AG20443 (cell line): ENCODE measurements at places on chromosomes 2 and 18.
A peak's percentile ranks its signal among the peaks of the same experiment; 100 is the strongest.

GRCh38 chr2:152559008-152559407, 158.3 kb downstream of the PRPF40A start:
- DNase-seq, result no peak

DNA sequence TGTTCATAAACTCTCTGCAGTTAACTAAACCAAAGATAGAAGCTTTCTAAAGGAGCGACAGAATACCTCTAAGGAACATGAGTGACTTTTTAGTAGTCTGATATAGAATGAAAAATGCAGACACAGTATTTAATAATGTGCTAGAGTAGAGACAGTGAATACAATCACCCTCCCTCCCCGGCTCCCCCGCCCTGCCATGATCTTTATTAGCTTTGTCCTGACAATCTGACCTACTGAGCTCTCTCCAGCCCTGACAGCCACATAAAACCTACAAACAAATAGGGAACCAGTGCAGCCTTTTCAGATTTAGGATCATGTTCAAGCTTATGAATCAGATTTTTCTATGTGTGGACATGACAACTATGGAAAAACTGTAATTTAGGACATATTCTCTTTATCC, 777.6 kb upstream of the FANCL start:
- DNase-seq, result no peak

GRCh38 chr18:61155586-61155985, 177.6 kb upstream of the CDH20 start:
- no peak for DNase-seq

- no peak for DNase-seq
Measured at GRCh38 chr2:179726461-179727180, 134.8 kb downstream of the ZNF385B start.

GRCh38 chr2:7026742-7027141, 109.5 kb downstream of the RNF144A start:
- DNase-seq, result no peak

- DNase-seq, result no peak
Measured at GRCh38 chr2:68907232-68907919, 36.2 kb upstream of the BMP10 start.

GRCh38 chr18:8513249-8513648, 96.0 kb upstream of the RAB12 start:
- no peak for DNase-seq

DNA sequence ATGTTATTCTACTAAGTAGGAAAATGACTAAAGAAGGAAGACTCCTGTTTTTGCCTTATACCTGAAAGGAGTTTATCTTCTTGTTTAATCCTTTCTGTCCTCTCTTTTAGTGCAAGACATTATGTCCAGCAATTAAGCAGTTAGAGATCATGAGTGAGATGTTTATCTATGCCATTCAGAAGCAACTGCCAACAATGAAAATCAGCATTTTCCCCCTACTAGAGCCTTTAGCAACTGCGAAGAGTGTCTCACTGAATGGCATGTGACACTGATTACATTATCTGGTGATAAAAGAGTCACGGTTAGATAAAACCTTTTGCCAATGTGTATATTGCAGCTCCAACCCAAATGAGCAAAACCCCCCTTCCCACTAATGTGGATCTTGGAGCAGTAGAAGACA, 357.7 kb upstream of the SYT4 start:
- DNase-seq, result no peak

GRCh38 chr2:110688594-110689091, 10.8 kb upstream of the BUB1 start:
- DNase-seq, result no peak

GRCh38 chr2:240949791-240950705, 43.9 kb downstream of the CROCC2 start:
- DNase-seq, result no peak

DNA sequence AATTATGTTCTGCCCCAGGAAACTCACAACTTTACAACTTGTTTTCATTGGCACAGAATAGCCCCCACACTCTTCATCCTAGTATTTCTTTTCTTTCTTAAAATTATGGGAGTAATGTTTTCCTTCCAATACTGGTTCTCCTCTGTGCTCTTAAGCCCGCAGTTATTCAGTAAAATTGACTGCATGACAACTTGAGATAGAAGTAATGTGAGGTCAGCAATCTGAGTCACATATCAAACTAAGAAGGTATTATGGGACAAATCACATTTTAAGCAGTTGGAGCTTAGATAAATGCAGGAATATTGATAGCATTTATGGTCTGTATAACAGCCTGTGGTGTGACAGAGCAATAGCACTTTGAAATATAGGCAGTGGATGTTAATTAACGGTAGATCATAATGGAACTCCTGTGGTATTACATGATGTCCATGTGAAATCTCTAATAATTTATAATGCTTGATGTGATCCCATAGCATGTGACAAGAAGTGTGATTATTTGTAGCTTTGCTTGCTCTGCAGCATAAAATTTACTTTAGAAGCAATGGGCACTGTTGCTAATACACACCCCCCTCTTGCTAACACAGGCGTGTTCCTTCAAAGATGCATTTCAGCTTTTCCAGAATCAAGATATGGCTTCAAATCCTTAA, 351.4 kb upstream of the CDH20 start:
- DNase-seq, result no peak

DNA sequence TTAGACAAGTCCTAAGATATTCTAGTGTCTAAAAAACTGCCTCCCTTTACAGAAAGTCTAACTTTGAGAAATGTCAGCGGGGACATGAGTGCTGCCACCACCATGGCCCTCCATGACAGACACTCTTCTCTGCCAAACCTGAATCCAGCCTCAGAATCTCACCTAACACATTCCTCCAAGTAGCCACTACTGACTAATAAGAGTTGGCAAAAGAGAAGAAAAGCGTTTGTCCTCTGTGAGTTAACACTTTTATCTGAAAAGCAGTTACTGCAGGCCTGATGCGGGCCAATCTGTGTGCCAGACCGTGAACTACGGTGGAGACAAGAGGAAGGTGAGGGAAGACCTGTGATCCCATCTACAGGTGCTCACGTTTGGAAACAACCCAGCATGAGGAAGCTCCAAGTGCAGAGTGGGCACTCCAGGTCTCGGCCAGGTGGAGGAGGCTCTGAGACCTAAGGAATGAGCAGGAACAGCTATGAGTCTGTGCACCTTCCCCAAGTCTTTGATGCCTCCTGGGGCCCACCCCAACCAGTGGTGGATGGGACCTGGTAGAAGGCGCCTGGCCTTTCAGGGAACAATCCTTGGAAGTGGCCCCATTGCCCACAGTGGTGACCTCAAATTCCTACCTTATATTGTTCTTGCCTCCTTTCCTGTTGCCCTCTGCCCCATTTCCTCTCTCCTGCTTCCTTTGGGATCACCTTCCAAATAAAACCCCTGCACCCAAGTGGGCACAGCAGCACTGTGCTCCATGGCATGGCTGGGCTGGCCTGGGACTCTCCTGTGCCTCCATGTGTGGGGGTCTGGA, 91.6 kb downstream of the BIN1 start:
- DNase-seq, result no peak

- no peak for DNase-seq
Measured at GRCh38 chr2:168495524-168495923, 39.5 kb downstream of the CERS6 start.

DNA sequence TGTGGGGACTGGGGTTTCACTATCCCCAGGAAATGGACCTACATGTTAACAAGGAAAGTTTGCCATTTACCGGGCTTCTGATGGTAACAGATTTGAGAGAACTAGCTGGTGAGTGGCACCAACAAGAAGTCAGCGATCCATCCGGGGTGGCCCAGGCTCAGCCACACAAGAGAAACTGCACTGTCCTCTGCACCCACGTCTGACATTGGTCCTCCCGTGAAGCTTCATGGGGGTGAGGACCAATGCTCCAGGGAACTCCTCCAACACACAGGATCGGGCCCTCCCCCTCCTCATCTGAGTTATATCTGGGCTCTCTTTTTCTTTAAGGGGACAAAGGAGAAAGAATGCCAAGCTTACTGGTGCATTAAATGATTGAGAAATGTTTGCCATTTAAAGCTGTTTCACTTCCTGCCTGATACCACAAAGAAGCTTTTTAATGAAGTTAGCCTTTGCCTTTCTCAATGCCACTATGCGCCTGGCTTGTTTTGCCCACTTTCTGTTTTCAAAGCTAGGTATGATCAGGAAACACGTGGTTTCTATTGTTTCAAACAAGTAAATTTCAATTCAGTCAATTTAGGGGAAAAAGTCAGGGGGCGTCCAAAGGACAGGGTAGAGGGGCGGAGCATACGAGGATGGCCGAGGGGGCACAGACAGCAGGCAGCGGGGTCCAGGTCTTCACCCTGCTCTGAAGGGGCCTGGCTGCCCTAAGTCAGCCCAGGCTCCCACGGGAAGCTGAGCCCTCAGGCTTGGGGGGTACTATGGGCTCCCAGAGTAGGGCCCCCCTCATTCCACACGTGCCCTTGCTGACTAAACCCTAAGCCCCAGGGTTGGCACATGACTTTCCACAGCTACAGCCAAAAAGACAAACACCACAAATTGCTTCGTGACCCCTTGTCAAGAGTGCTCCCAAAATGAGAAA, 204.0 kb upstream of the ID2 start:
- DNase-seq, result no peak

DNA sequence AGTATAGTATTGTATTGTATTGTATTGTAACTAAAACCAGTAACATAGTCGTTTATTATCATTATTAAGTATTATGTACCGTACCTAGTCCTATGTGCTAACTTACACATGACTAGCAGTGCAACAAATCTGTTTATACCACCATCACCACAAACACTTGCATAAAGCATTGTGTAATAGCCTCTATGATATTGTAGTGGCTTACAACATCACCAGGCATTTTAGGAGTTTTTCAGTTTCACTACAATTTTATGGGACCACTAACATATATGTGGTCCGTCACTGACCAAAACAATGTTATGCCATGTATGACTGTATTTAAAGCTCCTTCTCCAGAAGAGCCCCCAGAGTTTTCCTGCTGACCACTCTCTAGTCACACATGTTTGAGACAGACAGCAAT, 306.2 kb downstream of the SETBP1 start:
- no peak for DNase-seq

DNA sequence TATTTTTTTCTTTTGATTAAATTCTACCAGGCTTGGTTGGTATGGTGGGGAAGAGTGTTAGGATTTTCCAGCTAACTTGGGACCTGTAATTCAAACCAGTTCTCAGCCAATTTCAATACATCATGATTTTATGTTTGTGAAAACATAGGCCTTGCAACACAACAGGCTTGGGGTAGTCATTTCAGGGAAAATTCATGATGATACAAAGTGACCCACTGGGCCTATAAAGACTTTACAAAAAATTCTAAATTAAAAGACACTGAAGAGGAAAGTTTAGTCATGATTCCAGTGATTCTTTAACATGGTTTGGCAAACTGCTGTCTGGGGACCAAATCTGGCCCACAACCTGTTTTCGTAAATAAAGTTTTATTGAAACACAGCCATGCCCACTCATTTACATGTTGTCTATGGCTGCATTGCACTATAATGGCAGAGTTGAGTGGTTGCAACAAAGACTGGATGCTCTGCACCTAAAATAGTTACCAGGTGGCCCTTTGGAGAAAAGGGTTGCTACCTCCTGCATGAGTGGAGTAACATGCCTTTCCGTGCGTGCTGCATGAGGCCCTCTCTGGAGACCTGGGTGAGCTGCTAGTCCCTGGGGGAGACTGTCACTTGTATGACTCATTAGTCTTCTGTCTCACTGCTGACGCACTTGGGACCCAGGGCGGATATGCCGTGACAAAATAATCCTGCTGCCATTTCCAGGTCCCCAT, 73.6 kb downstream of the NPAS2 start:
- DNase-seq, result no peak

DNA sequence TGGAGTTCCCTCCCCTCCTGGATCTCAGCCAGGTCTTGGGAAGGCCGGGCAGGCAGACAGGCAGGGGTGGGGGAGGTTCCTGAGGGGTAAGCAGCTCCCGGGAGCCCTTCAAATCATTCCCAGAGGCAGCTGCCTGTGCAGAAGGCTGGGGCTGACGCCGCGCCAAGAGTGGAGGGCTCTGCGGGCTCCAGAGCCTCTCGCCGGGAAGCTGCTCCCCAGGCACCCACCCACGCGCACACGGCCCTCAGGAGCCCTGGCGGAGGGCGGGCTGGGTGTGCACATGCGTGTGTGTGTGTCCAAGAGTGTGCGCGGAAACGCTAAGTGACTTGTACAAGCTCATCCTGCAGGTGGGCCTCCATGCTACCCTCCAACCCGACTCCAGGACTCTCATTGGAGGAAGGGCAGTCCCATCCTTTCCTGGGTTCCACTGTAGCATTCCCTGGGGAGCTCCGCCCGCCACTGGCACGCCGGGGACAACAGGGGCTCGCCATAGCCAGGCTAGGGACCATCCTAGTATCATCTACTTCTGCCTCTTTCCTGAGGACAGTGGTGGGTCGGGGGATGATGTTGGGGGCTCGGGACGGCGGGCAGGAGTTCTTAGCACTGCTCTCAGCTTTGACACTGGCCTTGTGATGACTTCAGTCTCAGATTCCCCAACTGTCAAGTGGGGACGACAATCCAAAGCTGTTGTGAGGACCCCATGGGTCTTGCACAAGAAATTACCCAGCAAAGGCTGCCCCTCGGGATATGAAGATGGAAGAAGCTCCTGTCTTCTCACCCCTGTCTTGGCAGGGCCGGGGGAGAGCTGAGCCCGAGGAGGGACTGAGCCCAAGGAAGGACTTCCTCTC, 50.3 kb downstream of the INHBB start:
- DNase-seq, result no peak

GRCh38 chr2:75565472-75566462, 5.0 kb upstream of the EVA1A start:
- DNase-seq, result peak; percentile 65

DNA sequence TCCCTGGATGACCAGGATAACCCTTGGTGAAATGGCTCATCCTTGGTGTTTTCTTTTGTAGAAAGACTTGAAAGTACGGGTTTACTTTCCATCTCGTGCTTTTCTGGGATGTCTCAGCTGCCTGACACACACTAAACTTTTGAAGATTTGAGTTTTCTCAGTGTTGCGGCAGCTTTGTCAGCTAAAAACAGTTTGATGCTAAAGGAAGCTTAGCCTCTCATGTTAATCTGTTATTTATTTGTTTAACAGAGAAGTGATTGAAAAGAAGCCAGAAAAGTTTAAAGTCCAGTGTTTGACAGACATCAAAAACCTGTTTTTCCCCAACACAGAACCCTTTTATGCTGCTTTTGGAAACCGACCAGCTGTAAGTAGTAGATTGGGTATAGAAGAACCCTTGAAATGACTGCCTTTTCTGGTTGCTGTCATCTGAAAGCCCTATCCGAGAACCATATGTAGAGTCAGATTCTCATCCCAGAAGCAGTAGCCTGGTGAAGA, 72.8 kb downstream of the LPIN1 start:
- DNase-seq, result no peak

DNA sequence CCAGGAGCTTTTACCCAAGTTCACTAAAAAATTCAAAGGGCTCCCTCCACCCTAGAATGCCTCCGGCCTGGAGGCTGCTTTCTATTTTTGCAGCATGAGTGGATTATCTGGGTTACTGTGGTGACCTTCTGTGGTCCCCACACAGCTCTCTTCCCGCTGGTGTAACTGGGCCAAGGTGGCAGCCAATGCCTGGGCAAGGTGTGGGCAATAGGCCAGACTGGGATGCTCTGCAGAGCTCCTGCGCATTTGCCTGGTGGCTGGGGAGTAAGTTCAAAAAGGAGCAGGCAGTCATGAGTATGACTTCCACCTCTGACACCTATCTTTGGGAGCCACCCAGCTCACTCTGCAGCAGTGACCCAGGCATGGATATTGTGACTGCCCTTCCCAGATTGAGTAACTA, 130.5 kb upstream of the SPRED2 start:
- DNase-seq, result no peak

GRCh38 chr18:66111018-66111417, 360.2 kb downstream of the CDH7 start:
- DNase-seq, result no peak

- peak; percentile 28 for DNase-seq
Measured at GRCh38 chr2:53202063-53202462, 565.5 kb upstream of the CHAC2 start.
